ENCODE measurements at places on chromosomes 7 and 10.

- DNase-seq: no peak
These were observed 58.2 kb downstream of the POU6F2 start for GRCh38 chr7:39035903-39036302.

- no peak for DNase-seq
These were observed 11.8 kb downstream of the NT5C2 start for GRCh38 chr10:103181244-103181643.

DNA sequence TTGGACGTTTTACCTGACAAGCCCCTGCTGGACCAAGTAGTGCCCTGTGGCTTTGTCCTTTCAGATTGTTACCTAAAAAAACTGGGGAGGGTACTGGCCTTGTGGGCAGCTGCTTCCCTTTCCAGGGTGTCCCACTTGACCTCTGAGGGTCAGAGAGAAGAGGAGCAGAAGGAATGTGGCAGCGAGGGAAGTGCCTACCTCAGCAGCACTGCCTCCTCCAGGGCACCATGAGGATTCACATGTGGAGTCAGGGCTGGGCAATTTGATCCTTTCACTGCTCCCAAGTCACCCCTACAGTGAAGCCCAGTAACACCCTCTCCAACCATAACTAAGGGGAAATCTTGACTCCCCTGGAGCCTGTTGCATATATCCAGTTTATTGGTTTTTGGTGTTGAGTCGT, 64.6 kb downstream of the ITGB1 start:
- no peak for DNase-seq

GRCh38 chr7:149714081-149714909, 59.1 kb downstream of the ZNF467 start:
- DNase-seq: peak; percentile 66

- peak; percentile 36 for DNase-seq
These were observed 17.6 kb downstream of the LRRN3 start for GRCh38 chr7:111108496-111108895.

GRCh38 chr10:86058964-86059363, 307.6 kb downstream of the GRID1 start:
- DNase-seq: no peak

- DNase-seq: no peak
These were observed 167.3 kb upstream of the KLF14 start for GRCh38 chr7:130901209-130901783.

DNA sequence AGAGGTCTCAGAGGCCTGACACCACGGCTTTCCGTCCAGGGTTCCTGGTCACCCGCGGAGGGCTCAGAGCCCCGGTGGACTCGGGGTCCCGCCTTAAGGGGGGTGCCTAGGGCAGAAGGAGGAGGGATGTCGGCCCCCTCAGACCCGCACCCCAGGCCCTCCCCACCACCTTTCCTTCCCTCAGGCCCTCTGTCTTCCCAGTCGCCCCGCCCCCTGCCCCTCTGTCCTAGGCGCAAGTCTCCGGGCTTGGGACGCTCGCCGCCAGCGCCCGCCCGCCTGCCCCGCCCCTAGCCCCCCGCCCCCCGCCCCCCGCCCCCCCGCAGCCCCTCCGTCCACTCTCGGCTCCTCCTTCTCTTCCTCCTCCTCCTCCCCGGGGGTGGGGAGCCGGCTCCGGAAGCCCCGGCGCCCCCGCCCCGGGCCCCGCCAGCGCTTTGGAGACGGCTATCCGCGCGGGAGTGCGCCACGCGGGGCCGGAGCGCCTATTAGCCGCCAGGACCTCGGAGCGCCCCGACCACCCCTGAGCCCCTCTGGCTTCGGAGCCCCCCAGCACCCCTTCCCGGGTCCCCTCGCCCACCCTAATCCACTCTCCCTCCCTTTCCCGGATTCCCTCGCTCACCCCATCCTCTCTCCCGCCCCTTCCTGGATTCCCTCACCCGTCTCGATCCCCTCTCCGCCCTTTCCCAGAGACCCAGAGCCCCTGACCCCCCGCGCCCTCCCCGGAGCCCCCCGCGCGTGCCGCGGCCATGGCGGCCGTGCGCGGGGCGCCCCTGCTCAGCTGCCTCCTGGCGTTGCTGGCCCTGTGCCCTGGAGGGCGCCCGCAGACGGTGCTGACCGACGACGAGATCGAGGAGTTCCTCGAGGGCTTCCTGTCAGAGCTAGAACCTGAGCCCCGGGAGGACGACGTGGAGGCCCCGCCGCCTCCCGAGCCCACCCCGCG, at the start of gene AEBP1:
AEBP1 (plus strand) TSS at position 423 of the 937 bp plus-strand sequence; CDS start at position 744, 321 bp downstream.
- no peak for DNase-seq
